Stimulated activated naive CD8-positive, alpha-beta T cell treated with anti-CD3 and anti-CD28 coated beads, Interleukin-15, Interleukin-2, amounts not matched to agents 100 U/mL and 50 U/mL, for 24 hours (primary cell): ENCODE measurements at places on chromosomes 5 and 9.

DNA sequence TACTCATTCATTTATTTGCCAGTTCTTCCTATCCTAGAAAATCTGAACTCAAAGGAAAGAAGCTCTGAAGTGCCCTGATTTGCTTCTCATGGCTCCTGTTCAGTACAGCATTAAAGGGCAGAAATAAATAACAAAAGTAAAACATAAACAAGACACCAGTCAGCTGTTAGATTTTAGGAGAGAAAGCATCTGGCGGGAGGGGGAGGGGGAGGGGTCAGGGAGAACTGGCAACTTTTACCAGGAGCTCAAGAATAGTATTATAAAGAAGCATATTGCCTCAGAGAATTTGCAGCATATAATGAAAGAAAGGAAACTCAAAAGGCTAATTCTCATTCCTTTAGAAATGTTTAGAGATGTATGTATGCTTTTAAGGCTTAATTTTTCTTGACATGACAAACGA lies 68.1 kb downstream of the SEMA6A start:
- DNase-seq, result no peak

DNA sequence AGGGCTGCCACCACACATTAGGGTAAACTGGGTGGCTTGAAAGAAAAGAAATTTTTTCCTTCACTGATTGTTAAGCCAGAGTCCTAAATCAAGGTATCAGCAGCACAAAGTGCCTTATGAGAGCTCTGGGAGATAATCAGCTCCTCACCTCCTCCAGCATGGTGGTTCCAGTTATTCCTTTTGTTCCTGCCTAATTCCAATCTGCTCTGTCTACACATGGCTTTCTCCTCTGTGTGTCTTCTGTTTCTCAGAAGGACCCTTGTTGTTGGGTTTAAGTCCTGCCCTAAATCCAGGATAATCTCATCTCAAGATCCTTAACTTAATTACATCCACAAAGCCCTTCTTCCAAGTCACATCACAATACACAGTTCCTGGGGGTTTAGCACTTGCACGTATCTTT lies 1352.0 kb upstream of the CDH9 start:
- DNase-seq, result no peak

GRCh38 chr9:114168281-114169028 lies 13.1 kb downstream of the COL27A1 start:
- DNase-seq, result no peak

DNA sequence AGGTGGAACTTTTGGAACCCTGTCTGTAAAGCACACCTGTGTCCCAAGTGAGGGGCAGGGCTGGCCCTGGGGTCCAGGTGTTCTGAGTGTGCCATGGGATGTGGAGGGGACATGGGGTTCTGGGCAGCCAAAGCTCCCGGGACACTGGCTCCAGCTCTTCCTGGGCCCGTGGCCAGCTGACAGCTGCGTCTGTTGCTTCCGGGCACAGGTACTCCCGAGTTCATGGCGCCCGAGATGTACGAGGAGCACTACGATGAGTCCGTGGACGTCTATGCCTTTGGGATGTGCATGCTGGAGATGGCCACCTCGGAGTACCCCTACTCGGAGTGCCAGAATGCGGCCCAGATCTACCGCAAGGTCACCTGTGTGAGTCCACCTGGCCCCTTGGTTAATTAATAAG lies 50.7 kb downstream of the WNK2 start:
- DNase-seq, result no peak

DNA sequence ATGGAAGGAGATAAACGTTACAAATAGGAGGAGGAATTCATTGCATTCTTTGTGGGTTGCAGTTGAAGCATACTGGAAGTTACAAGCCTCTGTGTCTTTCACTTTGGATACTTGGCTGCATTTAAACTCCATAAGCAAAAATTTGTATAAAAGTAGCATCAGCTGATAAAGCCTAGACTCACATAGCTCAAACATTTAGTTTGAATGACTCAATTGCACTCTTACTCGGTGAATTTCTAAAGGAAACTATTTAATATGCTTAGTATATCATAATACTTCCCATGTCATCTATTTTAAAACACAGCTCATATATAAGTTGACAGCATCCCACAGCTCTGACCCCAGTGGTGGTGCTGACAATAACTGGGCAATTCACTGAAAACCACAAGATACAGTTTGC lies 596.6 kb upstream of the ZNF608 start:
- DNase-seq, result no peak

- no peak for DNase-seq
Observed at GRCh38 chr5:111993242-111993641, 236.2 kb upstream of the NREP start.

DNA sequence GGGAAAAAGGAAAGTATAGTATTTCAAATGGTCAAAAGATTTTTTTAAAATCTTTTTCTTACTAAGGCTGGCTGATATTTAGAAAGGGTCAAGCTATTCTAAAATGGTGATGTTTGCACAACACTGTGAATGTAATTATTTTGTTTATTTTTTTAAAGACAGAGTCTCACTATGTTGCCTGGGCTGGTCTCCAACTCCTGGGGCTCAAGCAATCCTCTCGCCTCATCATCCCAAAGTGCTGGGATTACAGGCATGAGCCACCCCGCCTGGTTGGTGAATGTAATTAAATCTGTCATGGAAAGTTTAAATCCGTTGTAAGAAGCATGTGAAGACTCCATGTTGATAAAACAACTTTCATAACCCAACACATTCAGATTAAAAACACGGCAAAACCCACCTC lies 2.6 kb downstream of the UBTD2 start:
- no peak for DNase-seq

DNA sequence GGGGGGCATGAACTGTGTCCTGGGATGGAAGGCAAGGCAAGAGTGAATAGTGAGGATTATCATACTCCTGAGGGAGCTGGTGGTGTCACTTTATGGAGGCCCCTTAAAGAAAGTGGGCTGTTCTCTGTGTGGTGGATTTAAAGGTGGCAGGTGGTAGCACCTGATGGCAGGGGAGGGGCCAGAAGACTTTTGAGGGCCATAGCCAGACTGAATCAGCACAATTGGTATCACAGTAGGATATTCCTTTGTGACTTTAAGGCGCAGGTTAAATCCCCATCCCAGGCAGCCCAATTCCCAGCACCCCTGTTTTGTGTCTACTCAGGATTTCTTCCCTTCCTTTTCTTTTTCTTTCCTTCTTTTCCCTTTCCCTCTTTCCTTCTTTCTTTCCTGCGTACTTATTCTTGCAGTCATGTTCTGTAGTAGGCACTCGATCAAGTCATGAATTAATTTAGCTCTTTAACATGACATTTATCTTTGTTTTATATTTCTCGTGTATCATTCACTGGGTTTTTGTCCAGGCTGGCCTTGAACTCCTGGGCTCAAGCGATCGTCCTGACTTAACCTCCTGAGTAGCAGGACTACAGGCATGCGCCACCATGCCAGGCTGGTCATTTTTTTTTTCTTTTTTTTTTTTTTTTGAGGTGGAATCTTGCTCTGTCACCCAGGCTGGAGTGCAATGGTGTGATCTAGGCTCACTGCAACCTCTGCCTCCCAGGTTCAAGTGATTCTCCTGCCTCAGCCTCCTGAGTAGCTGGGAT lies 11.0 kb upstream of the PCBD2 start:
- no peak for DNase-seq

GRCh38 chr5:78666041-78666444 lies 17.5 kb upstream of the LHFPL2 start:
- no peak for DNase-seq

GRCh38 chr5:78405829-78406750 lies 45.7 kb downstream of the SCAMP1 start:
- no peak for DNase-seq

DNA sequence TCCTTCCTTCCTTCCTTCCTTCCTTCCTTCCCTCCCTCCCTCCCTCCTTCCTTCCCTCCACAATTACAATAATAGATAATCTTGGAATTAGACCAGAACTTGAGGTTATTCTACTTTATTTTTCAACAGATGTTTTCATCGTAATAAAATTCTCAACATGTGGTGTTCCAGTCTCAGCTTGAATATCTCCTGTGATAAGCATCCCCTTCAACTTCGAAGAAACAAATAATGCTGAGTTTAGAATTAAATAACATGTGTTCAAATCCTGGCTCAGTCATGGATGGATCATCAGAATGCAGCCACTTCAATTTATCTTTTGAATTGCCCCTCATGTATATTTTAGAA lies 91.4 kb upstream of the PAPPA start:
- no peak for DNase-seq

DNA sequence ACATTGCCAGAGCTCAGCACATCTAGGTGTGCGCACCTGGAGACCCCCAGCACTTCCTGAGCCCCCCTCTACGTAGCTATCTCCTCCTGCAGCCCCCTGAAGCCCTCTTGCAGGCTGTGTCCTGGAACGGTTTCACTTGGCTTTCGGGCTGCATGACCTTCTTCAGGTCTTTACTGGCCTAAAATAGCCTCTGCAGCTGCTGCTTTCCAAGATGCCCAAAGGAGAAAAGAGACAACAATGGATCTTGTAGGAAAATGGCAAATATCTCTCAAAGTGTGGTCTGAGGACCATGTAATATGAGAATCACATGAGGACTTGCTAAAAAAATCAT lies 6.6 kb upstream of the ERMP1 start:
- DNase-seq, result no peak

DNA sequence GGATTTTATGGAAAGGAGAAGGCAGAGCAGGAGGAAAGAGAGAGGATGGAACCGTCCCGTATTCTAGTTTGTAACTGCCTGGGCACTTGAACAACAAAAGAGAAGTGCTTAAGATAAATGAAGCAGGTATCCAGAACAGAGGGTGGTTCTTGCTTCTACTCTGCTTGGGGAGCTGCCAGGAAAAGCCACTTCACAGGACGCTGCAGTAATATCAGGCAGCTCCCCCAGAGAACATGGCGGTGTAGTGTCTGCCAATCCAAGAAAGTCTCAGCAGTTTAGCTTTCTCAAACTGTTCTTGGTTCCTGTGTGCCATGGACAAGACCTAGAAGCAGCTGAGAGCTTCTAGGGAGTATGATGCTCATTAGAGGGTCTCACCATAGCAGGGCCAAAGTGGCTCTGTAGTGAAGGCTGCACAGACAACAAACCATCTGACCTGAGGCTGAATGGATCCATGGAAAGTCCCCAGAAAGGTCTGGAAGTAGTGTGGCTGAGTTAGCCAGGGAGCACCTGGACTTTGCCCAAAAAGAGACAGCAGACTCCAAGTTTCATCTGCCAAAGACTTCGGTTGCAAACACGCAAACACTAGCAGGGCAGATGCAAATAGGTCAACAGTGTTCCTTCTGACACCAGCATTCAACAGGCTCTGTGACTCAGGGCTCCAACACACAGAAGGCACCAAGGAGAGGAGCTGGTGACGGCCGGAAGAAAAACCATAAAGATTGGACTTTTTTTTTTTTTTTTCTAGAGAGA lies 72.2 kb upstream of the TNFSF8 start:
- DNase-seq, result no peak

GRCh38 chr9:133742849-133743444 lies 4.8 kb upstream of the SARDH start:
- DNase-seq, result peak; percentile 84

- no peak for DNase-seq
Observed at GRCh38 chr9:99257723-99258389, 35.8 kb downstream of the SEC61B start.

DNA sequence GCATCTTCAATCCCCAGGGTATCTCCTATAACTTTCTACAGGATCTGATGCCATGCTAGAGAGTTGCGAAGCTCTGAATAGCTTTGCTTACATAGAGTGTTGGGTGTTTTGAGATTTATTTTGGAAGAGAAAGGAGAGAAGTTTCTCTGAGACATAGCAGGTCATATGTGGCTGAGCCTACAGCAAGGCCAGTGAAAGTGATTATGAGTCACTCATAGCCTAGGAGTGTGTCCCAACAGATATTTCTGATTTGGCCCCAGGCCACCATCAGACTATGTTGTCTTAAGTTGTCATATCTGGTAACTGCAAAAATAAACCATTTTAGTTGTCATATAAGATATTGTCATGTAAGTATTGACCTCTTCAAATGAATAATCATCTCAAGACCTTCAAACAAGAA lies 132.0 kb upstream of the RAI14 start:
- DNase-seq, result no peak

DNA sequence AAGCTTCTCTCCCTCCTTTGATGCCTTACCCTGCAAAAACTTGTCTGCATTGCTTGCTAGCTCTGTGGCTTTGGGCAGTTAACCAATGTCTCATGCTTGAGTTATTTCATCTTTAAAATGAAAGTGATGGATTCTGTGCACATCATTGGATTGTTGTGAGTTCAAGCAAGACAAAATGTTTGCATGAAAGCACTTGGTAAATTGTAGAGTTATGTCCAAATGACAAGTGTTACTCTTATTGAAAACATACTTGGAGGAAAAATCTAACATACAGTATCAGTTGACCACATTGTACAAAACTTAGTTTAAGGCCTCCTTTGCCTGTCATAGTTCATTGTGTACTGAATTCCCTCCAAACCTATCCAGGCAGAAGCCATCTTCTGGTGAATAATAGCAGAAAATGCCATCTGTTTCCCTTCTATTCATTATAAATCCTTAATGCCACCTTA lies 30.0 kb downstream of the TGFBR1 start:
- no peak for DNase-seq

GRCh38 chr5:120818128-120818527 lies 354.0 kb downstream of the PRR16 start:
- no peak for DNase-seq

GRCh38 chr9:128078504-128079434 lies 10.7 kb downstream of the SLC25A25 start:
- DNase-seq, result no peak

GRCh38 chr5:55702598-55703345 lies 9.4 kb downstream of the SLC38A9 start:
- no peak for DNase-seq

DNA sequence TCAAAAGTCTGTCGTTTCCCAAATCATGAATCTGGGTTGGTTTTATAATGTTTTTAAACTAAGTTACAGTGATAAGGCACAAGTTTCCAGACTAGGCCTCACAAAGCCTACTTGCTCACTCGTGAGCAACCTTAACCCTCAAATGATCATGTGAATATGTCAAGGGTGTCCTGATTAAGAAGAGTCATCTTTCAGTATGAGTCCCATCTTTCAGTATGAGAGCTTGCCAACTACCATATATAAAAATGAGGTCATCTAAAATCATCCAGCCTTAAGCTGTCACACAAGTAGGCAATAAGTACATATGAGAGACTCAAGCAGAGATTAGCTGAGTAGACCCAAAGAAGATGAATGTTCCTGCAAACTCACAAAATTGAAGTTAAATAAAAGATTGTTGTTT lies 668.4 kb upstream of the FAM174A start:
- no peak for DNase-seq

DNA sequence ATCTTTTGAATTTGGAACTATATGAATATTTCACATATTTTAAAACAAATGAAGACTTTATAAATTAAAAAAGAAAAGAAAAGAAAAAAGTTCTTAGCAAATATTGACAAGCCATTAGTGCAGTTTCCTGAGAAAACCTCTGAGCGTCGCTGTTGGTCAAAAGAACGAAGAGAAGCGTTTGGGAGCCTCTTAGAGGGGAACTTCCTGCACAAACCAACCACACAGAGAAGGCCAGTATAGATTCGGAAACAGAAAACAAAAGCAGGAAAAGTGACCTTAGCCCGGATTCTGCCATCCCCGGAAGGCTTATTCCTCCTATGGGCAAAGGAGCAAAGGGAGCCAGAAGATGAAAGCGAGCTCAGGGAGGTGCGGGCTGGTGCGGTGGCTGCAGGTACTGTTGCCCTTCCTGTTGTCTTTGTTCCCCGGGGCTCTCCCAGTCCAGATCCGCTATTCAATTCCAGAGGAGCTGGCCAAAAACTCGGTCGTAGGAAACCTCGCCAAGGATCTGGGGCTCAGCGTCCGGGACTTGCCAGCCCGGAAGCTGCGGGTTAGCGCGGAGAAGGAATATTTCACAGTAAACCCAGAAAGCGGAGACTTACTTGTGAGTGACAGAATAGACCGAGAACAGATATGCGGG lies at the start of gene PCDHGB2:
PCDHGB2 (plus strand) TSS at position 205 of the 637 bp plus-strand sequence; CDS start at position 347, 142 bp downstream.
- DNase-seq, result no peak

- no peak for DNase-seq
Observed at GRCh38 chr9:34046784-34047379, 1.8 kb downstream of the UBAP2 start.
